ENCODE measurements at places on chromosomes 16 and 17.

DNA sequence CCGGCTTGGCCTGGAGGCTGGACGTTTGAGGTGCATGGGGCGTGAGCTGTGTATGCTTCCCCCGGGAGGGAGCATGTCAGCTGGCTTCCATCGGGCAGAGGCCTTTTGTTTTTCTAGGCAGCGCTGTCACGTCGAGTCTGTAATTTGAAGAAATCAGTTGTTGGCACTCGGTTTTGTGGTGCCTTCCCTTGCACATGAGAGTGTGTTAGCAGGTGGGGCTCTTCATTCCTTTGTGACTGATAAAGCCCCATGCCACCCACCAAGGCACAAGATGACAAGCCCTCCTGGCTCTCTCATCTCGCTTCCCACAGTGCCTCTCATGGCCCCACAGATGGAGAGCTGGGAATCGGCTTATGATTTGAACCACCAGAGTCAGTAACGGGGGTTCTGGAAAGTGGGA is 72.1 kb downstream of the BANP start:
- DNase-seq = no peak

- no peak for DNase-seq
Observed at GRCh38 chr17:66492561-66493005, 190.2 kb downstream of the PRKCA start.

DNA sequence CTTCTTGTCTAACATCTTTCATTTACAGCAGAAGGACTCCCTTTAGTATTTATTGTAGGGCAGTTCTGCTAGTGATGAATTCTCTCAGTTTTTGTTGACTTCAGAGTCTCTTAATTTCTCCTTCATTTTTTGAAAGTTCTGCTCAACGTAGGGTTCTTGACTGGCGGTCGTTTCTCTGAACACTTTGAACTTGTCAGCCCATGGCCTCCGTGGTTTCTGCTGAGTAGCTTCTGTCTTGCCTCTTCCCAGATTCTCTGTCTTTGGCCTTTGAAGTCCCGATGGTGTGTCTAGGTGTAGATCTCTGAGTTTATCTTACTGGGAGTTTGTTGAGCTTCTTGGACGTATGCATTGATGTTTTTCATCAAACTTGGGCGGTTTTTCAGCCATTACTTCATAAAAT is 13.4 kb downstream of the GAA start:
- DNase-seq = no peak

GRCh38 chr17:50379351-50380132 is 6.5 kb downstream of the EME1 start:
- DNase-seq = no peak

- no peak for DNase-seq
Observed at GRCh38 chr16:68612996-68613395, 32.1 kb upstream of the CDH3 start.

DNA sequence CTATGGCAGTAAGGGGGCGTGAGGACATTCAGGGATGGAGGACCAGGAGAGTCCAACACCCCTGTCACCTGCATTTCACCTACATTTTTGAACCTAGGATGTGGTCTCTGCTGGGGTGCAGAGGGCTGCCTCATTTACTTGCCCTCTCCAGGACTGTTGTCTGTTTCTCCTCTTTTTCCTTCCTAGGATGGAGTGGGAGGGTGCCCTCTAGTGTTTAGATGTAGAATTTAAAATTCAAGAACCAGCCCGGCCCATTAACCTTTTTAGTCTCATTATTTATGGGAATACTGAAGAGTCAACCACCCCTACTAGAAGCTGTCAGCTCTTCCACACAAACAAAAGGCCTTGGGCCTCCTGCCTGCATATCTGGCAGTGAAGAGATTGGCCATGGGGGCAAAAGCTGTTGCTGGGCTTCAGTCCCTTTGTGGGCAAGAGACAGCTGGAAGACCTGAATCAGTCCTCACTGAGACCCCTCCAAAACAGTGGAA is 2.5 kb upstream of the STARD3 start:
- no peak for DNase-seq

DNA sequence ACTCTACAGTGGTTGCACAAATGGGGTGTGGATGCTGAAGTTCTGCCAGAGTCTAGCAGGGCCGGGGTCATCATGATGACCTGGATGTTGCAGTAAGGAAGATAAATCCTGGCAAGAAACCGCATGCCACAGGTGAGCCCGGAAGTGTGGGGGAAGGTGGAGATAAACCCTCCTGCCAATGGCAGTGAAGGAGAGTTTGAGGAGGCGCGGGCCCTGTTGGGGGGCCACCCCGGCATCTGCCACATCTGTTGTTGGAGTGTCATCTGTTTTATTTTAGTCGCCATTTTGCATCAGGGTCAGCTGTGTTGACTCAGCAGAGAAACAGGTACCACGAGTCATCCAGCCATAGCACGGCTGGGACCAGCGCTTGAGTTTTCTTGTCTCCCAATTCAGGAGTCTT is 173.8 kb upstream of the CHMP6 start:
- DNase-seq = no peak

DNA sequence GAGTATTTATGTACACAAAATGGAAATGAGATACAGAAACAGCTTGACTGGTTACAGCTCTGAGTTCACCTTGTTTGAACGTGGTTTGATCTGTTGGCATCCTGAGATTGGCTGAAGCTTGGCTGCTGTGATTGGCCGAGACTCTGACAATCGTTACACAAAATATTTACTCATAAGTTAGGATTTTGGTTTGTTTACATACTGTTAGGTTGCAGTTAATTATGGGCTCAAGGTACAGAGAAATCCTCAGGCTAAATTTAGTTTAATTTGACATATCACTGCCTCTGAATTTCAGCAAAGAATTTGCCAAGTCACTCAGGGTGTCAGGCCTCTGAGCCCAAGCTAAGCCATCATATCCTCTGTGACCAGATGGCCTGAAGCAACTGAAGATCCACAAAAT is 227.3 kb downstream of the COPRS start:
- DNase-seq = no peak

DNA sequence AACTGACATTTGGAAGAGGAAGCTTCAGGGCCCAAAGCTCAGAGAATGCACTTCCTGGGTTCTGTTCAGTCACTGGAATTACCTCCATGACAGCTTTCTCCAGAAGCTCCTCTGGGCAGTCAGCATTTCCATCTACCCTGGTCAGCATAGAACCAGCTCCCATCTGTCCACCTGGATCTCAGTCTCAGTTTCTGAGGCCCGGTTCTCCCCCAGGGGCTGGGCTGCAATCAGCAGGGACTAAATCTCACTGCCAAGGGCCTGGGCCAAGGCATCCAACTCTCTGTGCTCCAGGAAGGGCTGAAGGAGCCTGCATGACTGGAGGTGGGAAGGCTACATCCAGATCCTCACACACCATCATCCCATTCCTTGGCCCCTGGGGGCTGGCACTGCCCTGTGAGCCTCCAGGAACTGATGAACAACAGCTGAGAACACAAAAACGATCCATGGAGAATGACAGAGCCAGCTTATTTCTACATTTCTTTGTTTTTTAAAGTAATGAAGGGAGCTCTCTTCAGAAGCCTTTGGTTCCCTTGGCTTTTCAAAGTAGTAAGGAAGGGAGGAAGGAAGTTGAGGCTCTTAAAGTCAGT is 66.3 kb upstream of the MRTFB start:
- no peak for DNase-seq

DNA sequence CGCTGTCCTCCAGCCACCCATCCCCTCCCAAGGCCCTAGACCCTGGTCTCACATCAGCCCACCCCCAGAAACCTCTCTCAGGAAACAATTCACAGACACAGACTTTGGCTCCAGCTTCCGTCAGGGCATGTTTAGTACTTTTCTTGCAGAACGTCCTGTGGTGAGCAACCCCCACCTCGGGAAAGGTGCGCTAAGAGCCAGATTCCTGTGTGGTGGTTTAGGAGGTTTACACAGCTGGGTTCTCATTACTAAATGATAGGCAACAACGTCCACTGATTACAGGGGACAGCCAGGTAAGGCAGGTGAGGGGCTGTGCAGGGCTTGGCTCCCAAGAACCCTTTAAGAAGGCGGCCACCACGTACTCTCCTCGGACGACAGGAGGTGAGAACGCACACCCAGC is 29.3 kb downstream of the KIFC3 start:
- no peak for DNase-seq

DNA sequence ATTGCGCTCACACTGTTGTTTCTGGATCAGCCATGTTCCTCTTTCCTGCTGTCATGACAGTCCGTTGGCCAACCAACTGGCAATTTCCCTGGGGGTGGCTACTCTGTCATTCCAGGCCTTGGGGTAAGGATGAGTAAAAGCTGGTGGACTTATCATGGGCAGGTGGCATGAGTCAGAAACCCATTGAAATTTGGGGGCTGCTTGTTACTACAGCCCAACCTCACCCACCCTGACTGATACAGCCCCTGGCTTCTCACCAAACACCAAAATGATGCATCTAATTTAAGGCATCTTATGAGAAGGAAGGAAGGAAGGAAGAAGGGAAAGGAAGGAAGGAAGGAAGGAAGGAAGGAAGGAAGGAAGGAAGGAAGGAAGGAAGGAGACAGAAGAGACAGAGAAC is 53.9 kb upstream of the CRHR1 start:
- no peak for DNase-seq

GRCh38 chr17:41967141-41967920 is 736 bp downstream of the CNP start:
- DNase-seq = peak; percentile 7

- no peak for DNase-seq
Observed at GRCh38 chr16:26795184-26795583, 271.5 kb upstream of the C16orf82 start.

GRCh38 chr16:81928975-81929374 is 82.3 kb downstream of the SDR42E1 start:
- DNase-seq = no peak

DNA sequence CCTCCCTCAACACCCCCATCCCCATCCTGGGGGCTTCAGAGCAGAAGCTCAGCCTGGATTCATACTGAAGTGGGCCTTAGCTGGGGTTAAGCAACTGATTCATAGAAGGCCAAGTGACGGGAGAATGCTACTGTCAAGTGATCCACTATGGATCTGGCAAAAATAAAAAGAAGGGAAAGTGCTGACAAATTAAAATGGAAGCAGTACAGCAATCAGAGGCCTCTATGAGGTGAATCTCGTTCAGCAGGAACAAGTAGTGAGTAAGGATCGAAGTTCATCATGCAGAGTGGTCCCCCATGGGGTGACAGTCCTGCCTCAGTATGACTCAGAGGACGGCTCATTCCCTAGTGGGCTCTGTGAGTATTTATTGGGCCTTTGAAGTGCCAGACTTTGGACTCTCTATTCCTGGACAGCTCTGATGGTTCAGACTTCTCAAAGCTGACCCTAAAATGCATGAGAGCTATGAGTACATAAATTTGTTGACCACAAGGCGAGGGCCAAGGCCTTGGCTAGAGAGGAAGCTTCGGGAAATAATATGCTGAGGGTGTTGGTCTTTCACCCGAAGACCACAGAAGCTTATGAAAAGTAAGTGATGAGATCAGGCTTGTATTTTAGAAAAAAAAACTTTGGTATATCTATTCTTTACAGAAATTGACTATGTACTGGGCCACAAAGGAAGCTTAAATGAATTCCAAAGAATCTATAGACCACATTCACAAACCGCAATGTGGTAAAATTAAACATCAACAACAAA is 5.3 kb upstream of the NSMCE1 start:
- DNase-seq = no peak

GRCh38 chr17:50866950-50867362 is 802 bp upstream of the TOB1 start:
- peak; percentile 24 for DNase-seq

DNA sequence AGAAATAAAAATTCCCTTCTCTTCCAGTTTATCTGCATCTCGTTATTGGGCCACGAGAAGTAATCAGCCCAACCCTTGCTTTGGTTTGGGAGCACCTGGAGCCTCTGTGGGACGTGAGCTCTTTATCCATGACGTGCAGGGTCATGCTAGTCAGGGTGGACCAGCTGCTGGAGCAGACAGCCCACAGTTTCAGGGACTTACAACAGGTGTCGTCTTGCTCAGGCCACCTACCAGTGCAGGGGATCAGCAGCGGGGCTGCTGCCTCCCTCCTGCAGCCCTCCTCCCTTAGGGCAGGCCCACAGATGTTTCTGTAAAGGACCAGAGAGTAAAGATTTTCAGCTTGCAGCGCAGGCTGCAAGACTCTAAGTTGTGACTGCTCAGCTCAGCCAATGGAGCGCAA is 16.9 kb downstream of the ADAD2 start:
- DNase-seq = no peak

DNA sequence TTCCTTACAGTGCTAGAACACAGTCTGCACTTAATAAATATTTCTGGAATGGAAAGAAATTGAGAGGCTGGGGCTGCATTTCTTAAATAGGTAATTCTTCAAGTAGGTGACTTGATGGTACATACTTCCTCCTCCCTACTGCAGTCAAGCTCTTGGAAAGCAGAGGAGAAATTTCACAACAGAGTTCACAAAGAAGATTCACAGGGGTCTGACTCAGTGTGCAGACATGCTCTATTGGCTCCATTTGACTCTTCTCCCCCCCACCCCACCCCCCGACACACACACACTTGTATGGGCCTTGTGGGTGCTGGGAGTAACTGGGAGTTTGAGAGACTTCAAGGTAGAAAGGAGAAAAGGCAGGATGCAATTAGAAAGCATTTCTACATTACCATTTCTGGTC is 6.2 kb upstream of the MYOCD start:
- no peak for DNase-seq

DNA sequence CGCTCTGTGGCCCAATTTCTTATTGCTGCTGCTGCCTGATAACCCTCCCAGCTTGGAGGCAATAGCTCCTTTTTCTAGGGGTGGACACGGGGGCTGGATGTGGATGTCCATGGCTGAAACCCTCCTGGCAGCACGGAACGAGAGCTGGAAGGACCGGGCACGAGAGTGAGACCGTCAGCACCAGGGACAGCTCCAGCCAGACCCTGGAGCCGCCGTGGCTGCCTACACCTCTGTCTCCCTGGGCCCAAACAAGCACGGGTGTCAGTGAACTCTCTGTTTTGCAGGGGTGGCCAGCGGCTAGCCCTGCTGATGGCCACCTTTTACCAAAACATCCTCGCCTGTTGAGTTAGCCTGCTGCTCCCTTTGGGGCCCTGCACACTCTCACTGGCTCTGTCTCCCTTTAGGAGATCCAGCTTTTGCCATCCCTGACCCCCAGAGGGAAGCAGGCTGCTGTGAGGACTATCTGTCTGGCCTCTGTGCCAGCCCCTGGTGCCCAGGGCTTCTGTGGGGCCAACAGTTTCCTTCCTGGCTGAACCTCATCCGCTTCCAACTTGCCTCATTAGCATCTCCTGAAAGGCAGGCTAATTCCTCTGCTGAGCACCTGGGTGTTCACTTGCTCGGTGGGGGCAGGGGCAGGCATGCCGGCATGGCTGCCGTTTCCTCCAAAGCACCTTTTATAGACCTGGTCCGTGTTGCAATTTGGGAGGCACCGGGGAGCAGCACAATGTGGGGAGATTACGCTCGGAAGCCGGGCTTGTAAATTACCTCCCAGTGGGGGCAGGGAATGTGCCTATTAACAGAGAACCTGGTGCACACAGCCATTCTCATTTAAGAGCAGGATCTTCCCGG is 118.1 kb downstream of the ENGASE start:
- DNase-seq = no peak

- DNase-seq = no peak
Observed at GRCh38 chr17:63500543-63501390, 22.4 kb upstream of the KCNH6 start.

- no peak for DNase-seq
Observed at GRCh38 chr16:2066139-2066538, 18.4 kb downstream of the TSC2 start.
